Fibroblast of mammary gland (primary cell): ENCODE measurements at places on chromosomes 13 and 19.

- no peak for DNase-seq
These were observed 1925.2 kb downstream of the OLFM4 start for GRCh38 chr13:54953786-54954185.

- peak; percentile 63 for DNase-seq
These were observed at the start of the genes OR7A5 and OR7C1 for GRCh38 chr19:14835011-14835410. OR7A5 (minus strand) TSS chr19:14835185; CDS start chr19:14828241, 6,944 bp downstream. OR7C1 (minus strand) TSS chr19:14835185; CDS start chr19:14800136, 35,049 bp downstream.

DNA sequence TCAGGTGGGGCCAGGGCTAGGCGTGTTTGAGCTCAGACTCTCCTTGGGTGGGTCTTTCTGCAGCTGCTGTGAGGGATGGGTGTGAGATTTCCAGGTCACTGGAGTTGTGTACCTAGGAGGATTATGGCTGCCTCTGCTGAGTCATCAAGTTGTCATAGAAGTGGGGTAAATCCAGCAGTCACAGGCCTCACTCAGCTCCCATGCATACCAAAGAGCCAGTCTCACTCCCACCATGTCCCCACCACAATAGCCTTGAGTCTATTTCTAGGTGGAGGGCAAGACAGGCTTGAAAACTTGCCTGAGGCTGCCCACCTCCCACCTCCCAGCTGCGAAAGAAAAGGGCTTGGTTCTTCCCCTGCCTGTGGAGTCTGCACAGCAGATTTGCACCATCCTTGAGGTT lies 194.0 kb upstream of the PCDH17 start:
- DNase-seq: no peak

- DNase-seq: no peak
These were observed 2.1 kb downstream of the C19orf12 start for GRCh38 chr19:29712744-29713516.

DNA sequence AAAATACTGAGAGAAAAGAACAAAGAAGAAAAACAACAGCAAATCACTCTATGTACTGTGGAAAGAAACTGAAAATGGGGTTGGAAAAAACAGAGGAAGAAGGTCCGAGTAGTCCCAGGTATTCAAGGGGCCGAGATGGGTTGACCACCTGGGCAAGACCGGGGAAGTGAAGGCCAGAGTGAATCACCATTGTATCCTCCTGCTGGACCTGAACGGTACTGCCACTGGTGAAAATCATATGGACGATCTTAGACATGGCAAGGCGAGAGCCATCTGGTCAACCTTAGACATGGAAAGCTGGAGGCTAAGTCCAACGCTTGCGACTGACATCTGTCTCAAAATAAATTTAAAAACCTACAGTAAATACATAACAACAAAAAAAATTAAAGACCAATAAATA lies 44.4 kb upstream of the ZNF91 start:
- DNase-seq: peak; percentile 7

DNA sequence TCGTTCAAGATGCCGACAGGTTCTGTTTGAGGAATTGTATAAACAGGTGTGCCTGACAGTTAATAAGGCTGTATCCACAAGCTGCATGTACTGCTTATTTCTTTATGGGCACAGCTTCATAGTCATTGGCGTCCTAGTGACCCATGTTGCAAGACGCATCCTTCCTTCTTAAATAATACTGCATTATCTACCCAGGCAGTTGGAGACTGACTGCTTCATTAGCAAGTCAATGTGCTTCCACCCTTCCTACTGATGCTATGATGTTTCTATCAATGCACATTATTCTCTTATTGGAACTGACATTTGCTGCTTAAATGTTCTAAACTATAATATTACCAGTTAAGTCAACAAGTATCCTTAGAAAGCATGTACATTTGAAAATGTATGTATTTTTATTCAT lies 950.0 kb upstream of the MIR17HG start:
- no peak for DNase-seq

DNA sequence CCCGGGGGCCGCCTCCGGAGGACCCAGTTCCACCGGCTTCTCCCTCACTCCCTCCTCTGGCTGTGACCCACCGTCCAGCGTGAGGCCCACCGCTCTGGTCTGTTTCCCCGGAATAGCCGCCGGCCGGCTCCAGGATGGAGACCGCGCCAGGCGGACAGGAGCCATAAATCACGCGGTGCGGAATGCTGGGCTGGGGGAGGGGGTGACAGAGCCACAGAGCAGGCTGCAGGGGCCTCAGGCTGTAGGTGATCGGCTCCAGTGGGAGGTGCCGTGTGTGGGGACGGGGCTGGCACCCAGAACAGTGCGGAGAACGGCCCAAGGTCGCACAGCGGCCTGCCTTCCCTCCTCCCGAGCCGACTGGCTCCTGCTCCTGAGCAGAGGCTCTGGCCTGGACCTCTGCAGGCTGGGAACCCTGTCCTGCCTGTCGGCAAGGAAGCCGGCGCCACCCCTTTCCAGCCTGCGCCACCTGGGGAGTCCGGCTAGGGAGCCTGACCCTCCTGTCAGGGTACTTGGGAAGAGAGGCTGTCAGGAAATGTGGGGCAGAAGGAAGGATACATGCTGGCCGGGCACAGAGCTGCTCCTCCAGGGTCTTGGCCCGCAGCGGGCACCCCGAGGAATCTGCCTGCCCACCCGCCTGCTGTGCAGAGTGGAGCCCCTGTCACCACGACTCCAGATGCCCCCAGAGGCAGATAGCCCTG lies 8.3 kb downstream of the PIAS4 start:
- no peak for DNase-seq

GRCh38 chr13:75661443-75661842 lies 25.3 kb downstream of the LMO7 start:
- no peak for DNase-seq

- DNase-seq: peak; percentile 47
These were observed 16.5 kb upstream of the B3GNT3 start for GRCh38 chr19:17778251-17778967.

- peak; percentile 84 for DNase-seq
These were observed 19.4 kb downstream of the ACTN4 start for GRCh38 chr19:38666663-38667511.

- peak; percentile 27 for DNase-seq
These were observed 4.1 kb downstream of the ACP4 start for GRCh38 chr19:50794074-50794875.

DNA sequence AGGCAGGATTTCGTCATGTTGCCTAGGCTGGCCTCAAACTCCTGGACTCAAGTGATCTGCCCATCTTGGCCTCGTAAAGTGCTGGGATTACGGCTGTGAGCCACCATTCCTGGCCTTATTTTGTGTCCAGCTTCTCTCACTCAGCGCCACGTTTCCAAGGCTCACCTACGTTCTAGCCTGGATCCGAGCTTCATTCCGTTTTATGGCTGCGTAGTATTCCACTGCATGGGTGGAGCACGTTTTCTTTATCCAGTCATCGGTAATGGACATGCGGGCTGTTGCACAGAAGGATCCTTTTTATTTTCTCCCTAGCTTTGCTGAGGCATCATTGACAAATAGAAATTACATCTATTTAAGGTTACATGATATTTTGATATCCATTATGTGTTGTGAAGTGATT lies 16.6 kb downstream of the ADGRL1 start:
- no peak for DNase-seq

- DNase-seq: peak; percentile 60
These were observed 70.7 kb downstream of the COL4A2 start for GRCh38 chr13:110377826-110378201.

- DNase-seq: no peak
These were observed 774 bp upstream of the HOMER3 start for GRCh38 chr19:18941628-18942354.

DNA sequence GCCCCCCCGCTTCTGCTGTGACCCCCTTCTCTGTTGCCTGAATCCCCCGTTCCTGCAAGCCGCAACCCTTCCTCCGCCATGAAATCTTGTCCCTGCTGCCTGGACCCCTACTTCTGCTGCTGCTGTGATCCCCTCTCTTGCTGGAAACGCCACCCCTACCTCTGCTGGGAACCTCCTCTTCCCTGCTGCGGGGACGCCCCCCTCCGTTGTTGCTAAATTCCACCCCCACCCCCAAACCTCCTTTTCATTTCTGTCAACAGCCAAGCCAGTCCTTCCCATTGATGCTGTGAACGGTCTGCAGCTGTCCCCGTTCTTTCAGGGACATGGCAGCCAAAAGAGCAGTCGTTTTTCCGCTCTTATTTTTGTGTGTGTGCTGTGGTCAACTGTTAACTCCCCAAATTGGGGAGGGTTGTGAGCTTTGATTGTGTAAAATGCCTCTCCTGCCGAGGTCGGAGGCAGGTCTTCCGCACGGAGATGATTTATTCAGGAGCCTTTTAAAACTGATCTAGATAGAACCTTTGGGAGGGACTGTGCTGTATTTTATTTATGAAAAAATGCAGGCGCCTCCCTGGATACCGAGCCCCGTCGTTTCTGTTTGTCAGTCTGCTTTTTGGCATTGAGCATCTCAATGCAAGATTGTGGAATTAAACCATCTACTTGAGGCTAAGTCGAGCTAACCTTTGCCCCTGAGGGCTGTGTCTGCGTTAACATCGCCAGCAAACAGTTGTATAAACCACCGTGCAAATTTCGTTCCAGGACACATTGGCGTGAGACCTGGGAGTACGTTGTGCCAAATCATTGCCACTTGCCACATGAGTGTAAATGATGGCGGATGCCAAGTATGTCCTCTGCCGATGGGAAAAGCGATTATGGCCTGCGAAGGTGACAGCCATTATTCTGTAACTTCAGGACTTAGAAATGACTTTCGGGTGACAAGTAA lies 27.9 kb upstream of the NDUFS7 start:
- DNase-seq: peak; percentile 13

GRCh38 chr13:41111454-41111853 lies 21.1 kb downstream of the KBTBD6 start:
- peak; percentile 66 for DNase-seq

GRCh38 chr13:35260316-35260715 lies 216.2 kb downstream of the MAB21L1 start:
- DNase-seq: no peak

DNA sequence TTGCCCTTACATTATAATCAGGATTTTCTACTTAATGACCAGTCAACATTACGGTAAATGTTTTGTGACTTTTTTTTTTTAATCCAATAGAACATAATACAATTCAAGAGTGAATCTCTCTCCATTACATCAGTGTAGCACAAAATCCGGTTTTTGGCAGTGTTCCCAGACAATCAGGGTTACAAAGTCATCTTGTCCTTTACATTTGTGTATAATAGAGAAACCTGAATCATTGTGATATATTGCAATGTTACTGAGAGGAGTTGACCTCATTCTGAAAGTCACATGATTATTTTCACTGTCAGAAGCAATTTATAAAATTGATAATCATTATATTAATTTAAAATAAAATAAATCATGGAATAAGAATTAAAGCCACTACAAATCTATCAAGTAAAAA lies 1346.0 kb upstream of the SPRY2 start:
- no peak for DNase-seq

GRCh38 chr13:91622778-91623550 lies 224.5 kb downstream of the GPC5 start:
- DNase-seq: no peak

DNA sequence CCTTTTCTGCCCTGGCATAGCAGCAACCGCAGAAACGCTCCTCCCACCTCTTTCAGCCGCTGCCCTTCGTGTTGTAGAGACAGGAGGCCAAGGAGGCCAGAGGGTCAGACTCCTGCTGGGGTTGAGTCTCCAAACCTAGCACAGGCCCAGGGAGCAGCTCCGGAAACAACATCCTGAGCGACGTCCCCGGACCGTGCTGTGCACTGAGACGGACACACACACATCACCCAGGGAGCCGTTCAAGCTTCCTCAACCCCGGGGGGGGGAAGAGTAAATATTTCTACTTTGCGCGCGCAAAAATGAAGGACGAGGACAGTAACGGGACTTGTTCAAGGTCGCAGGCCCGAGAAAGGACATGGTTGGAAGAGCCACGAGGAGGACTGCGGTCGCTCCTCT lies 657 bp downstream of the ZNF550 start:
- peak; percentile 26 for DNase-seq

DNA sequence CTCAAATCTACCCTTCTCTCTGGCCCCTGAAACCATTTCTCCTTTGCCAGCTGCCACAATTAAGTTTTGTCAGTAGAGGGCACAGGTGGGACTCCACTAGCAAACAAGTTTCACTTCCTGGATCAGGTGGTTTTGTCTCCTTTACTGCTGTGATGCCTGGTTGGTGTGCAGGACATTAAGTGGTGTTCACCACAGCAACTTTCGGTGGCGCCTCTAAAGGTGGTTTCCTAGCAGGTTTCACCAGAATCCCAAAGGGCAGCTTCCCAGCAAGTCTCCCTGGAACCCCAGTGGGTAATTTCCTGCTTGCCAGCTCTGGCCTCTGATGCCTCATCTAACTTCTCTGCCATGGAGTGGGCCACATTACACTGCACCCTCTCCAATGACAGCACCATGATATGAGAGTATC lies 16.6 kb downstream of the MED4 start:
- no peak for DNase-seq

DNA sequence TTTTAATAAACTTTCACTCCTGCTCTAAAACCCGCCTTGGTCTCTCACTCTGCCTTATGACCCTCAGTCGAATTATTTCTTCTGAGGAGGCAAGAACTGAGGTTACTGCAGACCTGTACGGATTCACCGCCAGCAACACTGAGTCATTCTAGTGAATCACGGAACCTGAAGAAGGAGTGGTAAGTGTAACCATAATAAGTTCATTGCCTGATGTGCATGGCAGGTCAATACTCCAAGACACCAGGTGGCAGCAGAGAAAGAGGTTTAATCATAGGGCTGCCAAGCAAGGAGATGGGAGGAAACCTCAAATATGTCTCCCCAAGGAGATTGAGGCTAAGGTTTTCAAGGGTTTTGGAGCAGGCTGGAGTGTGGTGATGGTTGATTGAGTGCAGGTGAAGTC lies 204.3 kb upstream of the IPO5 start:
- peak; percentile 54 for DNase-seq

DNA sequence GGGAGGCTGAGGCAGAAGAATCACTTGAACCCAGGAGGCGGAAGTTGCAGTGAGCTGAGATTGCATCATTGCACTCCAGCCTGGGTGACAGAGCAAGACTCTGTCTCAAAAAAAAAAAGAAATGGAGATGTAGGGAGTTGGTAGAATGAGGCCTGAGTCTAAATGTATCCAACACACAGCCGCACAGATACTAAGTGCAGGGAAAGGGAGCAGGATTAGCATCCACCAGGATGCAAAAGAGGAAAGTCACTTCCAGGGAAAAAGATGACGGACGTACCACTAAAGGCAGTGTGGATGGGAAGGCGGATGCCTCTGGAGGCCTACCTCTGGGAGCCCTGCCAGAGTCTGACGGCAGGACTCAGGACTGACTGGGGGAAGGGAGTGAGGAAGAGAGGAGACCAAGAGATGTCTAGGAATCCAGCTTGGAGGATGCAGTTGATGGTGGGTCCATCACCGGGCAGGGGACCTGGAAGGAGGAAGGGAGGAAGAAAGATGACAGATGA lies 6.8 kb downstream of the FAM98C start:
- DNase-seq: peak; percentile 75

- no peak for DNase-seq
These were observed 55.1 kb downstream of the RFX2 start for GRCh38 chr19:6055013-6055795.

DNA sequence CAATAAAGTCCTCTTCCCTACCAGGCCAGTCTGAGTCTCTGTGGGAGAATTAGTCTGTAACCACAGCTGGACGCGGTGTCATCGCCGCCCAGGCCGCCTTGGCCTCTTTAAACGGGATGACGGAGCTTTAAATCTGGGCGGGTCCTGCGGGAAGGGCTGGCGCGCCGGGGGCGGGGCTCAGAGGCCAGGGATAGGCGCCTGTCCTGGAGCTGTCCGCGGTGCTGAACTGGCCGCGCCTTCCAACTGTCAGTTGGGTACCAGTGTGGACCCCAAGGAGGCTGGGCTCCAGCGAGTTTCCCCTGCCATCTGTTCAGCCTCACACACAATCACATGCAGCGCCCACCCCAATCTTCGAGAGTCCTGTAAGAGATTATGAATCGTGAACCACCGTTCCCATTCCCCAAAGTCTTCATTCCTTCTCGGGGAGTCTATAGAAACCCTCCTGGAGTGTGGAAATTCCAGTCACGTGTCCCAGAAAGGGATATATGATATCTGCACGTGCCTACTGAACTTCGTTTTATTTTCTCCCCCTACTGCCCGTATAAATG lies 11.5 kb downstream of the APLP1 start:
- peak; percentile 89 for DNase-seq
